ENCODE measurements at places on chromosomes 4 and X.

DNA sequence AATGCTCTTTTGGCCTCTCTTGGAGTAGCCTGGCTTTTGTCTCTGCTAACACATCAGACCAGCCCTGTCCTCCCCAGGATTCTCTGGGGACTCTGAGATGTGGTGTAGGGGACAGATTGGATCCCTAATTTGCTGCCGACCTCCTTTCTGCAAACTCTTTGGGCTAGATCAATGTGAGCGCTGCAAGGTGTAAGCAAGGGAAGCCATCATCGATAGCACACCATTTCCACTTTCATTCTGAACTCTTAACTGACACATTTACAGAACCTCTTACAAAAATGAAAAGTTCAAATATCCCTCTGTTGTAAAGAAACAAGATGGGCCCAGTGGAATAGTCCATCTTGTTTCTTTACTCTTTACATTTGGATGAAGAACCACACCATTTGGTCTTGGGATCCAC is 46.6 kb downstream of the PGRMC2 start:
- no peak for DNase-seq

DNA sequence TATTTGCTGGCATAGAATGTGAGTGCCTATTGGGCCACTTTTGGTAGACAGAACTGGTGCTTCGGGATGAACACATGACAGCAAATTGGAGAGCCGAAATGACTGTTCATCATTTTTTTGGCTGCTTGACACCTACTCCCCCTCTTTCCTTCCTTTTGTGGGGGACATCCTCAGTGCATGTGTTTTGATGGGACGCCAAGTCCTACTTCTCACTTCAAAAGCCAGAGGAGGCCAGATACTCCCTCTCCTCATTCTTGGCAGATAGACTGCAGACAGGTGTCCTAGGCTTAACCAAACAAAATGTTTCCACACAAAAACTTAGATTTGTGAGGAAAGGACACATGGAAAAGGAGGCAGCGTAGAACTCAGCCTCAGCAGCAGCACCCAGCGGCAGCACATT is 62.4 kb downstream of the DCHS2 start:
- DNase-seq: no peak

GRCh38 chr4:109912706-109913595 is at the start of gene EGF:
TSS of gene EGF (plus strand) at chr4:109912883. CDS start at chr4:109913336, 453 bp downstream.
- DNase-seq: peak; percentile 42

DNA sequence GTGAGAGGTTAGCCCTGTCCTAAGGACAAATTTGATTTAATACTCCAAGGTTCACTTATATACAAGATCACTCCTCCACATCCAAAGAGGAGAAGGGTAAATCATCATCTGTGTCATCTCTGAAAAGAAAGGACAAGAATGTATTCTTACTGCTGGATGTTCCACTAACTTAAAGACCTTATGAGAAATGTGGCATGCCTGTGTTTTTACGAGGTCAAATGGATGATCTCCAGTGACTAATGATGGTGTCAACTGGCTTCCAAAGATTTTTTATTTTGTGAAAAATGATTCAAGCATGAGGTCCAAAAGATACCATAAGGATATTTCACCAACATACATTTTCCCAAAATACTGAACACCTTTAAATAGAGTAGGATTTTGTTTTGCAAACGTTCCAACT is 143.4 kb downstream of the PTCHD1 start:
- peak; percentile 3 for DNase-seq

GRCh38 chrX:148459343-148459742 is 41.1 kb upstream of the AFF2 start:
- no peak for DNase-seq

- peak; percentile 59 for DNase-seq
Observed at GRCh38 chrX:72540318-72540717, 32.3 kb downstream of the HDAC8 start.

DNA sequence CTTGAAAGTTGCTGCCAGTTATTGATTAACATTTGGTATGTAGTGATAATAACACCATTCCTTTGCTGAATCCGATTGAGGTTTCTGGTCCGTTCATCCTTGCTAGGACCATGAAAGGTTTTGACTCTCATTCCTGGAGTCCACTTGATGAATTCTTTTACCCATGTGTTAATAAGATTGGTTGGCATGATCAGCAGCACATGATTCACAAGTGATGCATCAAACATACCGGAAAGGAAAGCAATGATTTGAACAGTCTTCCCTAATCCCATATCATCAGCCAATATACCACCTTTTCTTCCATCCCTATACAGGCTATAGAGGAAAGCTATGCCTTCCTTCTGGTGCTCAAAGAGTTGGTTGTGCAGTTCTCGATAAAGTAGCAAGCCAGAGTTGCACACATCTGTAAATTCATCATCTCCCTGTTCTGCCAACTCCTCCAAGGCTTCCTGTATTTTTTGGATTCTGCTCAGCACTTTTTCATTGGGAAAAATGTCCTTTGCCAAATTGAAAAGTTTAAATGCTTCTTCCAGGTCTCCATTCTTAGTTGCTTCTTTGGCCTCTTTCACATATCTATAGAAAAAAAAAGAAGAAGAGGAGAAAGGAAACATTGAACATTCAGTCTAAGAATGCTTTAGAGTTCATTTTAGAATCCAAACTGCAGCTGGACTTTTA is 26.7 kb downstream of the PIN4 start:
- DNase-seq: peak; percentile 45

- peak; percentile 89 for DNase-seq
Observed at GRCh38 chr4:86670756-86671155, 76.6 kb downstream of the PTPN13 start.

- DNase-seq: peak; percentile 30
Observed at GRCh38 chrX:68432648-68433047, 647 bp downstream of the OPHN1 start.

DNA sequence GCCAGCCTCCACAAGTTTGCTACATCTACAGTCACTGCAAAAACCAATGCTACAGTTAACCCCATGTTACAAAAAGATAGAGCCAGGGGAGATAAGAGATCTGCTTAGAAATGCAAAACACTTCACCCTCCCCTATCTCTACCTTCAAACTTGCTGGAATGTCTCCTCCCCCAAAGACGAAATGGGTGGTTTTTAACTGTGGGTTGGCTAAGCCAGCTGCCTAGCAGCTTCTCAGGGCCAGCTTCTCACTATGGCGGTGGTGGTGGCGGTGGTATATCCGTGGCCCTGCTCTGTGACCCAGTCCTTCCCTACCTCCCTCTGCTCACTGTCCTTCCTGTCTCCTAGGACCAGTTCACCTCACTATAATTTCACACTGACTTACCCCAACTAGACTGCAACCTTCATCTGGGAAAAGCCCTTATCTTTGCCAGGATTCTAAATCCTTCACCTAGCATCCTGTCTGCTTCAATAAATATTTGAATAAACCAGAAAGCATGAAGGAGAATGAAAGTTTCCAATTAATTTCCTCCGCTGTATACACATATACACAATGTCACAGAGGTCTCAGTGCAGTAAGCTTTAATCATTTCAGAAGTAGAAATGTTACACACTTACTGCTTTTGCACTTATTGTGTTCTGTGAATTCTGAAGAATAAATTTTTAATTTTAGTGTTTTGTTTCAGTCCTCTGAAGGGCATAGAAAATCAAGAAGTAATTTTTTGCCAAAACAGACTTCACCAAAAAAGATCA is 46.3 kb downstream of the SH3KBP1 start:
- no peak for DNase-seq

DNA sequence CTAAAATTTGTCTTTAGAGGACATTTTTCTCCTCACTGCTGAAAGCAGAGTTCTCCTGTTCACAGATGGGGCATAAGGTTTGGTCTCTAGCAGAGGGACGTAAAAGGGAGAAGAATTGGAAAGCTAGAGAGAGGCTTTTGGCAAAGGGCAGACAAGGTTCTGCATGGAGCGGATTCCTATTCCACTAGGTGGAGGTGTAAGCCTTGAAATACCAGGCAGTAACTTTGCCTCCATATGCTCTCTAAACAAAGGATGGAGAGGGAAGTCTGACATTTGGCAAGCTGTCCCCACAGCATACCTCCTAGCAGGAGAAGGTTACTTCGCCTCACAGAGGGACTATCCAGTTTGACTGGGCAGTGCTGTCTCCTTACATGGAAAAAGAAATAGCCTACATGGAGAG is 174.7 kb downstream of the DACH2 start:
- DNase-seq: no peak

DNA sequence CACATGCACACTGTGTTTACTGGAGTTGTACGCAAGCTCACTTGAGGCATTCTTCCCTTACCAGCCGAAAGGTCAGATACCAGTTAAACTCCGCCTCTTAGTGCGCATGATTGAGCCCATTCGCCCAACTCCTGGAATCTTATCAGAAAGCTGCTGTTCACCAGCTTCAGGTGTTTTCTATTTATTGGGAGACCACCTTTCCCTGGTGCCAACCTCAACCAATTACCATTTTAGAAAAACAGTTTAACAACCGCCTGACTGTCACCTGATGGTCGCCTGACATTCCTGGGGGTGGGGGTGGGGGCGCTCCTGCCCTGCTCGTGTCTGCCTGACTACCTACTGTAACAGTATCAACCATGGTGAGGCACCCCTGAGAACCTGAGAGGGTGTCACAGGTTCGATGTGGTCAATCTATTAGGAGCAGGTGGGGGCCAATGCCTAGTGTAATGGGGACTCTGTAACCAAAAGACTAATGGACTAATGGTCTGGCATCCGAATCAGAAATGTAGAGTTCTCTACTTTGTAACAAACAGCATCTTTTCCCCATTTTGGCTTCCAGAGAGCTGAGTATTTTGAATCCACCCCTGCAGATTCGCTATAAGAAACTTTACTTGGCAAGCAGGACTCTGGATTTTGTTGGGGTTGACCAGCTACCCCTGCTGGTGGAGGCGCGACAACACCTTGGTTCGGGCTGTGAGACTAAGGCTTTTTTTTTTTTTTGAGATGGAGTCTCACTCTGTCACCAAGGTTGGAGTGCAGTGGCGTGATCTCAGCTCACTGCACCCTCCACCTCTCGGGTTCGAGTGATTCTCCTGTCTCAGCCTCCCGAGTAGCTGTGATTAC is 58.2 kb upstream of the ZNF157 start:
- peak; percentile 79 for DNase-seq
